ENCODE measurements at places on chromosomes 1 and 21.

DNA sequence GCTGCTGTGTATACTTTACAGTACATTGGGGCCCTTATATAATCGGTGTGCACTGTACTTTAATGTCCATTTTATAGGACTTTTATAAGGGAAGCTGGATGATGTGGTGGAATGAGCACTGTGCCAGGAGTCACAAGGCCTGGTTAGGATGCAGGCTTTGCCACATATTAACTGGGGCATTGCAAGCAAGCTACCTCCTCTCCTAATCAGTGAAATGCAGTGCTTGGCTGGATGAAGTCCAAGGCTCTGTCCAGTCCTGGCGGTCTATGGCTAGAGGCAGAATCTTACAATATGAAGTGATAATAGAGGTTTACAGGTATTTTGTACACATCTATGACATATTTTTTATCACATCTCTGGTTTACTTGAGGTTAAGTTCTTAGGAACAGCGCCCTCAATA, 1.7 kb upstream of the PKP1 start:
- no peak for DNase-seq

GRCh38 chr1:184061396-184062003, 10.0 kb downstream of the TSEN15 start:
- DNase-seq, result no peak

GRCh38 chr1:153608742-153609584, 4.0 kb downstream of the S100A16 start:
- DNase-seq, result no peak

GRCh38 chr1:94385308-94385929, 32.8 kb upstream of the ABCD3 start:
- DNase-seq, result no peak

DNA sequence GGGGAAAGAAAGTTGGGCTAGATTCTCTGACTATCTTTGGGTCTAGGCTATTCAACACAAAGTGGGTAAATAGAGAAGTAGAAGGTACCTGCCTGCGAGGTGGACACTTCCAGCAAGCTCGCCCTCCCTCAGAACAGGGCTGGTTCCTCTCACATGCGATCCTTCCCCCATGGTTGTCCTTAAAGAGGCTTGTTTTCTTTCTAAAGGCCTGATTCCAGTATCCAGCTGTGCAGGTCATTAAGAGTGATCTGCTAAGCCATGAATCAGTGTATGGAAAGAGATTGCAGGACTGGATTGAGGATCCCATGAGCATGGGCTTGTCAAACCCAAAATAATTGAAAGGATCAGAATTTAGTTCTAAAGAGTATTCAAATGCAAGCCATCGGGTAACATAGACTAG, 189.0 kb downstream of the URB2 start:
- no peak for DNase-seq

DNA sequence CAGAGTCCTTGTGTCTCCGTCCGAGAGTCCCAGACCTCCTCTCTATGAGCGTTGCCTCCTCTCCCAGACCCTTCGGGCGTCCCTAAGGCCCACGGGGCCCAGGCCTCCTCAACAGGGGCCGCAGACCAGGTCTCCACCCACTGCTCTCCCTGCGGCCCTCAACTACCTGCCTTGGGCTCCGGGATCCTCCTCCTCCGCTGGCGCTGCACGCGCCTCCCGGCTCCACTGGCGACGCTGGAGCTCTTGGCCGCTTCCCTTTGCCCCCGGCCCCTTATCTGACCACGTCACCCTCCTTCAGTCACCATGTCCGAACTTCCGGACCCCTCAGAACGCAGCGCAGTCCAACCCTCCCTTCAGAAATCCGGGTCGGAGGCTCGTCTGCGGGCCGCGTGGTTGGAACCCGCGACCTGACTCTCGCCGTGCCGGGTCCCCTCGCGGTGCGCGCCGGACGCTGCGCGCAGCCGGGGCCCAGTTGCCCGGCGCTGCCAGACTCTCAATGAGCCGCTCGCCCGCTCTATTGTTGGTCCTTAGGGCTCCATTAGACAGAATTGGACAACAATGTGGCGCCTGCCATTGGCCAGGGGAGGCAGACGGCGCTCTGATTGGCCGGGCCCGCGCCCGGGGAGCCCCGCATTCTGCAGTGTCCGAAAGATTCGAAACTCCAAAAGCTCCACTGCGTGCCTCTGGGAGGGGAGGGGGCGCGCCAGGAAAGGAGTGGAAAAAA, at the start of gene DMRTA2:
DMRTA2 (minus strand) TSS at position 498 of the 724 bp plus-strand sequence. CDS start 1,907 bp downstream, outside the sequence.
- DNase-seq, result no peak

DNA sequence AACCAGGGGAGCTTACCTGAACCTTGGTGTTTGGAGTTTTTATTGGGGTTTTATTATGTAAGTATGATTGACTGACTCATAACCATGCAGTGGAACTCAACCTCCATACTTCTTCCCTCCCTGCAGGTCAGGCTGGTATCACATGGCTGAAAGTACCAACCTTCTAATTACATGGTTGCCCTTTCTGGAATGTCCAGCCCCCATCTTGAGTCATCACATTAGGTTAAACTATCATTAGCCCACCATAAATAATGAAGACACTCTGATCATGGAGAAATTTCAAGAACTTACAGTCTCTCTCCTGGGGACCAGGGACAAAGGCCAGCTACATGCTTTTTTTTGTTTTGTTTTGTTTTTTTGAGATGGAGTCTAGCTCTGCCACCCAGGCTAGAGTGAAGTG, 19.2 kb upstream of the DPH5 start:
- no peak for DNase-seq

Data from activated T-cell treated with anti-CD3 and anti-CD28 coated beads for 1 hour (primary cell).